Cardiac atrium fibroblast (primary cell): ENCODE measurements at places on chromosomes 4 and X. TPM values are rescaled to one million over a fixed set of nuclear protein-coding genes. Genes with fewer than 3 reads are reported as not detected.

The UGT8 gene
- under 0.01 TPM in 1 of 2 replicates, not detected in the other for total RNA-seq

The NEXMIF gene
- not detected in 2 replicates for total RNA-seq

The TSPAN7 gene
- 0.18 and 1.5 TPM in 2 replicates for total RNA-seq

The MGARP gene
- 36.0 and 48.2 TPM in 2 replicates for total RNA-seq

The FAM47A gene
- not detected in 2 replicates for total RNA-seq

The TMEM144 gene
- total RNA-seq = 1.4 and 7.5 TPM in 2 replicates

The UGT2B15 gene
- total RNA-seq = not detected in 2 replicates

The PNCK gene
- 0.49 and 0.90 TPM in 2 replicates for total RNA-seq

The WNK3 gene
- 1.4 and 4.7 TPM in 2 replicates for total RNA-seq

The STBD1 gene
- total RNA-seq = 8.8 and 10.5 TPM in 2 replicates

The PABPC1L2A gene
- total RNA-seq = not detected in 2 replicates

The SMIM10L2A gene
- total RNA-seq = under 0.01 and 0.49 TPM in 2 replicates

The GABRE gene
- 5.2 and 28.0 TPM in 2 replicates for total RNA-seq

The PRSS48 gene
- total RNA-seq = not detected in 2 replicates

The ANOS1 gene
- total RNA-seq = 9.7 and 15.4 TPM in 2 replicates

The SULT1B1 gene
- 0.65 and 4.7 TPM in 2 replicates for total RNA-seq
